Naive B cell (primary cell): ENCODE measurements at places on chromosomes 6 and 20. TPM values are rescaled to one million over a fixed set of nuclear protein-coding genes. Genes with fewer than 3 reads are reported as not detected.

DNA sequence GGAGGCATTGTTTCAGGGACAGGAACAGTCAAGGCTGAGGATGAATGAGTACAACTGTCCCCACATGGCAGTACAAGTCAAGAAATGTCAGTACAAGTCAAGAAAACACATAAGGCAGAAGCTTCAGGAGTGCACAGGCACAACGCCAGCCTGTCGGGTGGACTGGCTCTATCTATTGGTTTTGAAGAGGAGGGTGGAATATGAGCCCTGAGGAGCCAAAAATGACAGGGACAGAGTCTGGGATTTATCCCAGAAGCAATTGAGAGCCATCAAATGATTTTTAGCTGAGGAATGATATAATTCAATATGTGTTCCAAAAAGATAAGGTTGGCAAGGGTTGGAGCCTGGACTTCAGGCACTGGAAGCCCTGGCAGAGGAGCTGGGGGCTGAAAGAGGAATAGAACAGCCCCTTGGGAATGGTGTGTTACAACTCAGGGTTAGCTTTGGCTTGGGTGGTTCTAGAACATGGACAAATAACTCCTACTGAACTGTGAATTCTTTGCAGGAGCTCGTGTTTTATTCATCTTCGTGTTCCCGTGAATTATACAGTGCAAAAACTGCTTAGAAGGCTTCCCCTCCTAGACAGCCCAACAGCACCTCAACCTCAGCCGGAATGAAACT is 425.7 kb upstream of the ARID1B start:
- H3K4me3 ChIP-seq: no peak overlapping the region
- H3K4me1 ChIP-seq: peaks cover 11% of the 10 kb centered on the region

DNA sequence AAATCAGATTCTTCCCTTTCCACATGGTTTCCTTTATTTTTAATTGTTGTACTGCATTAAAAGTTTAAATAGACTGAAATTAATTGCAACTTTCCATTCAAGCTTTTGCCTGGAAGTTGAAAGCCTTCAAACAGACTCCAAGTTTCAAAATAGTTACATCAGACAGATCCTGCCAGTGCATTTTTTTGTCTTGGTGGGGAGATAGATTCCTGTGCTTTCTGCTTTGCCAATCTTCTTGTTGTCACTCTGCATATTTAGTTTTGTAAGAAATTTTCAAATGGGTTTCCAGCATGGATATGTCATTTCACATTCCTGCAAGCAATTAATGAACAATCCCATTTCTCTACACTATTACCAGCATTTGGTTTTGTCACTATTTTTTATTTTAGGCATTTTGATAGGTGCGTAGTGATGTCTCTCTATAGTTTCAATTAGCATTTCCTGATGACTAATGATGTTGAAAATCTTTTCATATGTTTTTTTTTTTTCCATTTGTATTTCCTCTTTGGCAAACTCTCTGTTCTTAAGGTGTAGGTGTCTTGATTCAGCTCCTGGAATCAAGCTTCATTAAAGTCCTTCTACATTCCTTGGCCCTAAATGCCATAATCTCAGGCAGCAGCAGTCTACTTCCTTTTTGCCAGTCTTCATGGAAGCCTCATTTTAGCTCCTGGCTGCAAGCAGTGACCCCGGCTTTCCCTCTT is 40.5 kb downstream of the SCP2D1 start:
- no peak overlapping the region for H3K27ac ChIP-seq
- no peak overlapping the region for H3K4me3 ChIP-seq
- DNase-seq: no peak
- H3K27me3 ChIP-seq: peaks cover 6% of the 10 kb centered on the region

- H3K36me3 ChIP-seq: no peaks in the 10 kb centered on the region
- H3K27me3 ChIP-seq: no peaks in the 10 kb centered on the region
- peaks cover 36% of the 10 kb centered on the region for H3K4me1 ChIP-seq
- DNase-seq: no peak
- no peak overlapping the region for H3K4me3 ChIP-seq
- no peak overlapping the region for H3K27ac ChIP-seq
Measured at GRCh38 chr20:16203096-16203495, 370.2 kb downstream of the KIF16B start.

The SLPI gene
- not detected for polyA plus RNA-seq

The ZSCAN31 gene
- polyA plus RNA-seq: 0.54 TPM

GRCh38 chr20:14198416-14198815 is 139.0 kb downstream of the FLRT3 start:
- no peaks in the 10 kb centered on the region for H3K36me3 ChIP-seq
- H3K4me1 ChIP-seq: no peaks in the 10 kb centered on the region
- H3K27ac ChIP-seq: no peak overlapping the region
- H3K27me3 ChIP-seq: no peaks in the 10 kb centered on the region
- no peak for DNase-seq

GRCh38 chr20:56360908-56361205 is 2.1 kb downstream of the FAM210B start:
- peak overlapping the region; percentile 90 for H3K4me3 ChIP-seq
- H3K27ac ChIP-seq: no peak overlapping the region
- no peaks in the 10 kb centered on the region for H3K27me3 ChIP-seq
- H3K4me1 ChIP-seq: peaks cover 9% of the 10 kb centered on the region

- H3K4me1 ChIP-seq: peaks cover 10% of the 10 kb centered on the region
- peaks cover 86% of the 10 kb centered on the region for H3K27me3 ChIP-seq
- H3K27ac ChIP-seq: no peak overlapping the region
- H3K4me3 ChIP-seq: no peak overlapping the region
Measured at GRCh38 chr6:29824144-29824543, 3.5 kb upstream of the HLA-G start.

The NR2E1 gene
- polyA plus RNA-seq: not detected

The SLC22A2 gene
- not detected for polyA plus RNA-seq

The USP49 gene
- polyA plus RNA-seq: 0.69 TPM
